ENCODE measurements at places on chromosomes 7 and 10. TPM values are rescaled to one million over a fixed set of nuclear protein-coding genes. Genes with fewer than 3 reads are reported as not detected.

- H3K27me3 ChIP-seq: peaks cover 9% of the 10 kb centered on the region
- no peak overlapping the region for H3K4me3 ChIP-seq
- no peak for DNase-seq
- H3K4me1 ChIP-seq: no peaks in the 10 kb centered on the region
These were observed 12.5 kb downstream of the CYP3A43 start for GRCh38 chr7:99840136-99840869.

The GSDME gene
- polyA plus RNA-seq: 21.1 TPM

DNA sequence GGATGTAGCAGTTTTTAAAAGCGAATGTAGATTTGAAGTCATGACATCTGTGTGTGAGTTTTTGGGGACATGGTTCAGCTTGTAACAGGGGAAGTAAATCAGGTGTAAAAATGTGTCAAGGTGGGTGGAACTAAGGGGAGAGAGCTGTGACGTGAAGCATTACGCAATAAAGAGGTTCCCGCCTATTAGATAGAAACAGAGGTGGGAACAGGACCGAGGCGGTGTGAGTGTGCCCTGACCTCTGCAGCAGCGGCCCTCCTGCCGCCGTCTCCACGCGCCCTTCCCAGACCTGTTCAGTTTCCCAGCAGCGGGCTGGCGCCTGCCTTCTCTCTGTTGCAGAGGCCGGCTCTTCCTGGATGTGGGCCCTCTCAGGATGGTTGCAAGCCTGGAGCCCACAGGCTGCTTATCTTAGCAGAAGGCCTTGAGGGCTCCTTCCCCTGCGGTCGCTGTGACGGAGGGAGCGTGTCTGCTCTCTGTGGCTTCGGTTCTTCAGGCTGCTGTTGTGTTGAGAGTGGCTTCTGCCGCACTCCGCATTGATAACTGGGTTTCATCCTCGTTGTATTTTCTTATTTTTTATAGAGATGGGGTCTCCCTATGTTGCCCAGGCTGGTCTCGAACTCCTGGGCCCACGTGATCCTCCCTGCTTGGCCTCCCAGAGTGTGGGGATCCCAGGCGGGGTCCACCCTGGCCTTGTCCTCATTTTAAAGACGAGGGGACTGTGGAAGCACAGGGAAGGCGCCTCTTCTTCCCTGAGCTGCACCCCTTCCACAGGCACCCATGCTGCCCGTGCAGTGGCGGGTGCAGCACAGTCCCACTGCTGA is 65.0 kb downstream of the DNAJB6 start:
- no peak for DNase-seq
- no peaks in the 10 kb centered on the region for H3K4me1 ChIP-seq
- H3K27me3 ChIP-seq: no peaks in the 10 kb centered on the region

GRCh38 chr10:126908225-126908624 is 3.0 kb downstream of the DOCK1 start:
- peaks cover 8% of the 10 kb centered on the region for H3K4me1 ChIP-seq
- no peaks in the 10 kb centered on the region for H3K27me3 ChIP-seq
- H3K4me3 ChIP-seq: no peak overlapping the region
- DNase-seq: no peak

DNA sequence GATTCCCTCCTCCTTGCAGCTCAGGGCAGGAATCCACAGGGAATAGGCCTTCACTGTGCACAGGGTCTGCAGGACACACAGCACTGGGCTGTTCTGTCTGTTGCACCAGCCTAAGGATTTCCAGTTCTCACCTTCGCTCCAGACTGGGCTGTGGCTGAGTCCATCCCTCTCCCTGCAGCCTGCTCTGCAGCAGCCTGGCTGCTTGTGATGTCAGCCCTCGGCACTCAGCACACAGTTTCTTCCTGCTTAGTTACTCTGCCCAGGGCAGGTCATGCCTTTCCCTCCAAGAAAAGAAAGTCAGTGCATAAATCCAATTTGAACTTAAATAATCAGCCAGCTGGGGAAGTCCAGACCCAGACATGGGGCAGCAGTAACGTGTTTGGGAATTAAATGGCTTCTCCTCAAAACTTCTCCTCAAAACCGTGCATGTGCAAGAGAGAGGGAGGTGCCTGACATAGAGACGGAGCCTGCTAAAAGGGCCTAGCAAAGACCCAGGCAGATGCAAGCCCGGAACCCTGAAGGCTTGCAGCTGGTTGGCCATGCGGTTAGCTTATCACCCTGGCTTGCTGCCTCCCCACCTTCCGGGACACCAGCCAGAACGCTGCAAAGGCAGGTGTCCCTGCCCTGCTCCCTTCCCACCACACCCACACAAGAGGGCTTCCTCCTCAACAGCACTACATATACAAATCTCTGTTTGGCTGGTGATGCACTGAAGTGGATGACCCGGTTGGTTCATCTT is 10.9 kb upstream of the GDF2 start:
- H3K36me3 ChIP-seq: no peaks in the 10 kb centered on the region
- no peak overlapping the region for H3K27ac ChIP-seq
- no peaks in the 10 kb centered on the region for H3K4me1 ChIP-seq

The TEX47 gene
- not detected for polyA plus RNA-seq

DNA sequence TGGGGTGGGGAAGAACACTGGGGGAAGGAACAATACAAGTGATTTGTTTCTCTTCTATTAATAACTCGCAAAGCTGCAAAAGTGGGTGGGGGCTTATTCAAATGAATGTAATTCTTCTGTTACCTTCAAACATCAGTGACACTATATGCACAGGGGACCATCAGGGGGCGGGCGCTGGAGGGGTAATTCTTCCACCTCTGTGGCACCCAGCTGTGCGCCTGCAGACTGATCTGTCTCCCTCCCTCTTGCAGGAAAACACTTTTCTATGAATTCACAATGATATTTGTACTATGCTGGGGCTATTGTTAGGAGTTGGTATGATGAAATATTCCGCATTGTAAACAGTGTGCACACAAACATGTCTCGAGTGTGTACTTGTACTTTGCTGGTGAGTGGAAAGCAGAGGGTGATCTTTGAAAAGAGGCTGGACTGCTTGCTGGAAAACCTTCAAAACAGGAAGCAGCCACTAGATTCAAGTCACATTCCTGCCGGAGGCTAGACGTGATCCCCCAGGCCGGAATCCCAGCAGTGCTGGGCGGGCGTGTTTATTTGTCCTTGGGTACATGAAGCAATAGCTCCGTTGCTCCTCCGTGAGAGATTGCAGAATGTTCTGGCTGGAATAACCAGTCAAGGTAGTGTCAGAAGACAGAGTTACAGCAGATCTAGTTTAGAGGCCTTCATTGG is 15.8 kb upstream of the BNIP3 start:
- peak; percentile 75 for DNase-seq
- H3K36me3 ChIP-seq: no peaks in the 10 kb centered on the region
- H3K27ac ChIP-seq: no peak overlapping the region
- H3K4me1 ChIP-seq: peaks cover 7% of the 10 kb centered on the region
- no peaks in the 10 kb centered on the region for H3K27me3 ChIP-seq

GRCh38 chr7:13457790-13458189 is 531.7 kb downstream of the ETV1 start:
- H3K4me3 ChIP-seq: no peak overlapping the region
- H3K4me1 ChIP-seq: no peaks in the 10 kb centered on the region
- no peak for DNase-seq
- H3K27me3 ChIP-seq: no peaks in the 10 kb centered on the region

The CALY gene
- not detected for polyA plus RNA-seq

The CACNB2 gene
- polyA plus RNA-seq: not detected

The C10orf143 gene
- 0.26 TPM for polyA plus RNA-seq

- peaks cover 11% of the 10 kb centered on the region for H3K4me1 ChIP-seq
- peaks cover 32% of the 10 kb centered on the region for H3K27me3 ChIP-seq
- H3K4me3 ChIP-seq: no peak overlapping the region
- DNase-seq: no peak
- no peak overlapping the region for H3K27ac ChIP-seq
These were observed 1.3 kb upstream of the PRKAG2 start for GRCh38 chr7:151877911-151878835.

DNA sequence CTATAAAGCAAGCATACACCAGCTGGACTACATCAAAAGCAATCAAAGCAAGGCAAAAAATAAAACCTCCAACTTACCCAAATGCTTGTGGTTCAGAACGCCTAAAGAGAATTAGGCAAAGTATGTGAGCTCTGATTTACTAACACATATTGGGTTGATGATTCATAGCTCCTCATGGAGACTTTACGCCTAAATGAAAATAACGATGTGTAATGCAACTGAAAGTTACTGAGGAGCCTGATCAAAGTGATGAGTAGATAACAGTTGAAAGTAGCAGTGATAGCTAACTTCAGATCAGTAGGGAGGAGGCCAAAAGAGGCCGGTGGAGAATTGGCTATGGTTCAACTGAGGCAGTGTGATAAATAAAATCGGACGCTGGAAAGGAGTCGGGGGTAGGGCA is 85.0 kb downstream of the MPP7 start:
- H3K36me3 ChIP-seq: no peaks in the 10 kb centered on the region
- no peak for DNase-seq
- no peaks in the 10 kb centered on the region for H3K4me1 ChIP-seq
- H3K27me3 ChIP-seq: no peaks in the 10 kb centered on the region

DNA sequence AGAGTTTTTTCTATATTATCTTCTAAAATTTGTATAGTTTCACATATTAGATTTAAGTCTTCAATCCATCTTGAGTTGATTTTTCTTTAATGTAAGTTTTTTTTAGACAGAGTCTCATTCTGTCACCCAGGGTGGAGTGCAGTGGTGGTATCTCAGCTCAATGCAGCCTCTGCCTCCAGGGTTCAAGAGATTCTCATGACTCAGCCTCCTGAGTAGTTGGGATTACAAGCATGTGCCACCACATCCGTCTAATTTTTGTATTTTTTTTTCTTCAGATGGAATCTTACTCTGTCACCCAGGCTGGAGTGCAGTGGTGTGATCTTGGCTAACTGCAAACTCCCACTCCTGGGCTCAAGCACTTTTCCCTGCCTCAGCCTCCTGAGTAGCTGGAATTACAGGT is 143.4 kb upstream of the ZNF92 start:
- no peak overlapping the region for H3K4me3 ChIP-seq
- DNase-seq: no peak
- peaks cover 3% of the 10 kb centered on the region for H3K27me3 ChIP-seq
- H3K36me3 ChIP-seq: no peaks in the 10 kb centered on the region
- H3K4me1 ChIP-seq: no peaks in the 10 kb centered on the region

DNA sequence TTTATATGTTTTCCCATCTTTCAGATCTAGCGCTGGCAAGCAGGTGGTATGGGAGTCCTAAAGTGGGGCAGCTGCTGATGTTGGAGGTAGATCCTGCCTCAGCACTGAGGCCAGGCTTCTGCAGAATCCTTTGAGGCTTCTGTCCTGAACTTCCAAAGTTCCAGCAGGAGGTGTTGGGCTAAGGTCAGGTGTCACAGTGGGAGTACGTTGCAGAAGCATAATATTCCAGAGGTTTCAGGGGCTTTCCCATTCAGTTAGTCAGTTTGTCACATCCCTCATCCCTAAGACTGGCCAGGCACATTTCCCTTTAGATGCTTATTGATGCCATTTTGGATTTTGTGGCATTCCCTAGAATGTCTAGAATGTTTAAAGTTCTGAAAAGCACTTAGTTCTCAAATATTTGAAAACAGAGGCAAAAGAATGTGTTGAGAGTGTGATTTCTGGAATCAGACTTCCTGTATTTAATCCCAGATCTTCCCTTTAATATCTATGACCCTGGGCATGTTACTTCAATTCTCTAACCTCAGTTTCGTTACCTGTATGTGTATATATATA is 319.1 kb upstream of the PHYHIPL start:
- no peak overlapping the region for H3K4me3 ChIP-seq
- DNase-seq: no peak
- no peaks in the 10 kb centered on the region for H3K4me1 ChIP-seq
- H3K27me3 ChIP-seq: no peaks in the 10 kb centered on the region

- H3K27ac ChIP-seq: no peak overlapping the region
- H3K27me3 ChIP-seq: no peaks in the 10 kb centered on the region
- H3K4me1 ChIP-seq: peaks cover 13% of the 10 kb centered on the region
- no peak for DNase-seq
- no peaks in the 10 kb centered on the region for H3K36me3 ChIP-seq
- no peak overlapping the region for H3K4me3 ChIP-seq
These were observed 17.6 kb upstream of the TMEM26 start for GRCh38 chr10:61470740-61471139.

The PTPRZ1 gene
- polyA plus RNA-seq: 0.11 TPM

DNA sequence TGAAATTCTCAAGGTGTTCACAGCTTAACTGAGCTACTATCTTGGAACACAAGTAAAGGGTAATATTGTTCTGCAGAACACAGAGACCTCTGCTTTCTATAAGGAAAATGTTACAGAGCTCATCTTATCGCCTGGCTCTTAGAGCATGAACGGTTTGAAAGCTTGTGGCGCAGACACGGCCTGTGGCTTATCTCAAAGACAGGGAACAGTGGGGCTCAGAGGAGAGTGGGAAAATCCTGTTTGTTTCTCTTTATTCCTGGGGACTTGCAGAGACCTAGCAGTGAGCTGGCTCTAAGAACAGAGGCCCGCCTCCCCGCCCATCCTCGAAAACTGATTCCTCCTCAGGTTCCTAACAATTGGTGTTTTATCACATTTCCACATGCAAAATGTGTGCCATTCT is 131.7 kb downstream of the EMX2 start:
- no peaks in the 10 kb centered on the region for H3K27me3 ChIP-seq
- no peaks in the 10 kb centered on the region for H3K36me3 ChIP-seq
- no peak overlapping the region for H3K4me3 ChIP-seq

DNA sequence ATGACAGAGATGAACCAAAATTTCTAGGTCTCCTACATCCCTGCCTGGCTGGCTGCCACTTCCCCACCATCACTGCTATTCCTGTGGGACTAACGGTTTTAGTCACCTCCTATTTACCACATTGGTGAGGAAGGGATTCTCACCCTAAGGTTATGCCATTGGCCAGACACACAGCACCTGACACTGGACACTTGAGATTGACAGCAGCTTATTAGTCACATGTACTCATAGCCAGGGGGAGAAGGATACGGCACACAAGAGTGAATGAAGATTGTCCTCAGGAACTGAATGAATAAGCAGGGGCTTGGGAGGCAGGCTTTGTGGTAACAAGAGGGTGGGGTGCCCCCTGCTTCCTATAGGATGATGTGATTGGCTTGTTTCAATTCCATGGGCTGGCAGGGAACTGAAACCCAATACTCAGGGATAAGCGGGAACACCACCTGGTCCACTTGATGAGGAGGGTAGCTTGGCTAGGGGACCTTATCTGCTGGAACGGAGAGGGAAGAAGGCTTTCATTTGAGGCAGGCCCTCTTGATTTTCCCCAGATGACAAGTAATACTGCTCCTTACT is 99.0 kb downstream of the SPAG6 start:
- H3K27ac ChIP-seq: no peak overlapping the region
- H3K36me3 ChIP-seq: no peaks in the 10 kb centered on the region
- peaks cover 40% of the 10 kb centered on the region for H3K27me3 ChIP-seq
- H3K4me1 ChIP-seq: no peaks in the 10 kb centered on the region
- DNase-seq: no peak

Measured in endothelial cell of umbilical vein (primary cell).